ENCODE measurements at places on chromosomes 3 and 15.

DNA sequence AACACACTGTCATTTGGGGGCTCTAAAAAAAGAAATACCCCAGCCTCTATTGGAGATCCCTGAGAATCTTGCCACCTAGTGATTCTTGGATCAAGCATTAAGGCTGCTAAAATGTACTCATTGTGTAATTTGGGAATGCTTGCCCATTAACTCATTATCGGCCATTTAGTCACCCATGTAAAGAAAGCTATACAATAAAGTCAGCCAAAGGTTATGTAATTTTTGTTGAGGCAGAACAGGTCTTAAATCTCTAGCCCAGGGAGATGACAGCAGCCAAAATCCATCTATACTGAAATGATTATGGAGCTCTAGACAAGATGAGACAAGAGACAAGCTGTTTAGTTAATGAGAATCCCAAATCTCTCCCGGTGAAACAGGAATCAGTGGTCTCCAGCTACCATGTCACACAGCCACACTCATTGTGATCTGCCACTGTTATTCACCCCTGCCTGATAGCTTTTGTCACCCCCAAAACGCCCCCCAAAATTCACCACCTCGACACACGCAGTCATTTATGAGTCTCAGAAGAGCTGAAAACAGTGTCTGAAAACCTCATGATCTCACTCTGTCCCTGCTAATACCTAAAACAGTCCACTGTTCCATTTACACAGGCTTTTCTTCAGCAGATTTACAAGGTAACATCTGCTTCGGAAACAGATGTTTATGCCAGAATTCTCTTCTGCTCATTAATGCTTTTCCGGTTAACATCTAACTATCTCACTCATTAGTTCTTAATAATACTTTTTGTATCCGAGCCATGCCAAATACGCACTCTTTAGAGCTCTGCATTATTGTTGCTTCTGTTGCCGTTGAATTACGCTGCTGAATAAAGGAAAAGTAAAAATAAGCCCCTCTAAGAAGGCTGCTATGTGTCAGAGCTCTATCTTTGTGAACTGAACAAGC is 138.5 kb downstream of the RORA start:
- DNase-seq: no peak

GRCh38 chr3:102533784-102534183 is 99.0 kb downstream of the ZPLD1 start:
- no peak for DNase-seq

- DNase-seq: no peak
Observed at GRCh38 chr3:115626721-115627120, 3.4 kb downstream of the GAP43 start.

GRCh38 chr15:81751256-81751655 is 294.6 kb downstream of the MEX3B start:
- no peak for DNase-seq

DNA sequence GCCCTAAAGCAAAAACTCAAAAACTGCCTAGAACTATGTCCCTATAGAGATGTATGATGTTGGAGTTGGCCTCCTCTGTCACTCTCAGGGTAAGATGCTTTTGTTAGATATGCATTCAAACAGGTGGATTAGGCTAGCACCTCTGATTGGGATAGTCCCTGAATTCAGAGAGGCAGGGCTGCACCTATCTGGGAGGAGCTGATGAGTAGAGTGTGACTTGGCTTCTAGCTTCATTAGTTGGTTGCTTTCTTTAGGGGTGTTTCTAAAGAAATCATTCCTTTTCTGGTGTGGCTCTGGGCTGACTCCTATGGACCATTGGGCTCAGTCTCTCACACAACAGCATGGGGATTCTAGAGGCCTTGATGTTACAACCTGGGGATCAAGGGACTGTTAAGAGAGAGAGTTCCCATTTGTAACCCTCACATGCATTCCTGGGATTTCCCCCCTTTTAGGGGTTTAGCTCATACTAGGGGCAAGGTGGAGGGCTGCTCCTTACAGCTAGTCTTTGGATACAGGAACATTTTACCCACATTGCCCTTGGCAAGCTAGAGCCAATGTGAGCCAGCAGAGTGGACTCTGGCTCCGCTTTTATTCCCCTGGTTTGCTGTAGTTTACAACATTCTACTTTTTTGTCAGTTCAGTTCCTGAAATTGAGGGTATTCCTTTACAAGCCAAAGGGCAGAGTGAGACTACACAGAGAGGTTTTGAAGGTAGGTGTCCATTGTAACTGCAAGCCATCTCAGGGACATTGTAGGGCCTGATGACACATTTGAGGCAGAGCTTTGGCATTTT is 7.5 kb downstream of the ZNF592 start:
- DNase-seq: no peak

DNA sequence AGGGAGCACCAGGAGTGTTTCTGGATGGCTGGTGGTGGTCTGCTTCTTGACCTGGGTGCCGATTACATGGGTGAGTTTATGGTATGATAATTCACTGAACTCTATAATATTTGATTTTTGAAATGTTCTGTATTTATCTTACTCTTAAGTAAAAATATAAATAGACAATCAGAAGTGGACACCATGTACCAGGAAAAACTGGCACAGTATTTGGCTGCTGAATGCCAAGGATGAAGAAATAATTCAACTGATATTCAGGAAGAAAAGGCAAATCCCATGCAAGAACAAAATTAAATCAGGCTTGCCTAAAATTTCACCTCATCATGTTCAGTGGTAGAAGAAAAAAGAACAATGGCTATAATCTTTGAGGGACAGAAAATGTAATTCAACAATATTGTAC is 51.6 kb downstream of the CRTAP start:
- DNase-seq: no peak

DNA sequence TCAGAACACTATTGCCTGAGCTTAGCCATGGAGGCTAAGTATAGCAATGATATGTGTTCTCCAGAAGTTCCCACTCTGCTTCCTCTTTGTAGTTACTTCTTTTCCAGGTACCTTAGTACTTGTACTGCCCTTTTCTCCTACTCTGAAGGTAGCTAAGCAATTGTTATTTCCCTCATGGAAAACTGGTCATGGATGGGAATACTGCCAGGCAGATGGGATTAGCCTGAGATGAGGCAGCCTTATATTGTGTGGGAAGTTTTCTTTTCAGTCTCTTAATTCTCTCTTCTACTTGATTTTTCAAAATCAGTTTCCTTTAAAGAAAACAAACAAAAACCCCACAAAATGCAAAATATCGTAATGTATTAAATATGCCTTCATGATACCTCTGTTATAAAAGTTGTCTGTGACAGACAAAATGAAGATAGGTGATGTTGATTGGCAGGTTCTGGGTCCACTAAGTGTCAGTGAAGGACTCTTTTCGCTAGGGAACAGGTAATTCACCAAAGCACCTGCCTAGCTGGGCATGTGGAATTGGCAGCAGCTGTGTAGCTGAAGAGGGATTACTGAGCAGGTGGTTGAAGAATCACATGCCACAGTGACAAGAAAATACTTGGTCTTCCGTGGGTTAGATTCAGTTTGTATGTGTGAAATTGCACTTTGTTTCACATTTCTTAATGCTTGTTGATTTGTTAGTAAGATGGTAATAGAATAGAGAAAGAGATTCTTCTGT is 4.1 kb downstream of the ZNF609 start:
- no peak for DNase-seq

- DNase-seq: no peak
Observed at GRCh38 chr15:83404121-83404520, 43.0 kb upstream of the SH3GL3 start.

DNA sequence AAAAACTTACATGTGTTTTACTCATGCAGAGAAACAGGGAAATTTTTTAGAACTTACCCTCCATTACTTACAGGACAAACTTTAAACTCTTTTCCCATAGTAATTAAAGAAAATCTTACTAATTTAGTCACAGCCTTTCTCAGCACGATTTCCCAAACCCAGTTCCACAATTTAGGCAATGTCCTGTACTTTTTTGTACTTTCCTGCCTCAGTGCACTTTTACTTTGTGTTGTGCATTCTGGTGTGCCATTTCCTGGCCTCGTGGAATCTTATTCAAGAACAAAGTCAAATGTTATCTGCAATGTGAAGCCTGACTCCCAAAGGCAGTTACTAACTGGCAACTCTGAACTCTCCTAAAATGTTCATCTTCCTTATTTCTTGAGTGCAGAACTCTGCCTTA is 1.9 kb downstream of the SLC33A1 start:
- no peak for DNase-seq

Measured in epithelial cell of proximal tubule (primary cell).